Pancreas (tissue), 10 donors: ENCODE measurements at places on chromosomes 12 and 14. TPM values are rescaled to one million over a fixed set of nuclear protein-coding genes. Genes with fewer than 3 reads are reported as not detected.

DHRS2 gene
- 21.6 TPM for polyA plus RNA-seq

KRT71 gene
- polyA plus RNA-seq = not detected

NYNRIN gene
- polyA plus RNA-seq = 2.7 TPM

MGST1 gene
- 26.8 TPM for polyA plus RNA-seq

RD3L gene
- not detected for polyA plus RNA-seq

PTPRR gene
- not detected for polyA plus RNA-seq

RESF1 gene
- 25.2 TPM for polyA plus RNA-seq

FOXN4 gene
- polyA plus RNA-seq = not detected

GPR137C gene
- polyA plus RNA-seq = 0.47 TPM

SOAT2 gene
- polyA plus RNA-seq = 0.15 TPM

GSKIP gene
- 10.3 TPM for polyA plus RNA-seq

AQP2 gene
- not detected for polyA plus RNA-seq

MYRFL gene
- 1.2 TPM for polyA plus RNA-seq

PKP2 gene
- polyA plus RNA-seq = 11.3 TPM

PTGER2 gene
- polyA plus RNA-seq = 0.49 TPM

PTHLH gene
- polyA plus RNA-seq = 0.15 TPM

PTCSC3 gene
- not detected for polyA plus RNA-seq

FAM186B gene
- 0.65 TPM for polyA plus RNA-seq

FOXG1 gene
- polyA plus RNA-seq = not detected

ZNF891 gene
- 0.95 TPM for polyA plus RNA-seq

OR10G2 gene
- polyA plus RNA-seq = not detected

NOC4L gene
- 32.8 TPM for polyA plus RNA-seq

SDR9C7 gene
- not detected for polyA plus RNA-seq

AQP5 gene
- 2.8 TPM for polyA plus RNA-seq

CATSPERB gene
- polyA plus RNA-seq = 6.0 TPM

LBHD2 gene
- not detected for polyA plus RNA-seq

FZD10 gene
- 0.04 TPM for polyA plus RNA-seq

MYH6 gene
- polyA plus RNA-seq = 0.56 TPM

TAS2R20 gene
- 0.35 TPM for polyA plus RNA-seq

DDIT3 gene
- 27.5 TPM for polyA plus RNA-seq

CERS5 gene
- polyA plus RNA-seq = 84.3 TPM

ACOT4 gene
- polyA plus RNA-seq = 0.68 TPM

SMOC1 gene
- 12.5 TPM for polyA plus RNA-seq
